ENCODE measurements at places on chromosomes 1 and 21. TPM values are rescaled to one million over a fixed set of nuclear protein-coding genes. Genes with fewer than 3 reads are reported as not detected.

DNA sequence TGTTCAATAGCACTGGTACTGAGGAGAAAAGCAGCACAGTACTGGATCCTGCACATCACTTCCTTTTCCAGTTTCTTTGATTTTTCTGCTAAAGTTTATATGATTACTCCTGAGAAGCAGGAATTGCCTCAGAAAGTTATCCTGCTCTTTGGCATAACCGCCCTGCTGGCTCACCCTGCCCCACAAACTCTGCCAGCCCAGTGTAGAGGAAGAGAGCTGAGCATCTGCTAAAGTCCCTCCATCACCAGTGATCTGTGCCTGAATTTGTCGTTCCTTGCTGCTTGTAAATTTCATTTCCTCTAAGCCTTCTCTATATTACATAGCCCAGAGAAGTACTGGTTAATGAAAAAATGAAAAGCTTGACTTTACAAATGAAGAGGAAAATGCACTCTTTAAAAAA lies 87.0 kb upstream of the C1orf21 start:
- DNase-seq, result no peak

DNA sequence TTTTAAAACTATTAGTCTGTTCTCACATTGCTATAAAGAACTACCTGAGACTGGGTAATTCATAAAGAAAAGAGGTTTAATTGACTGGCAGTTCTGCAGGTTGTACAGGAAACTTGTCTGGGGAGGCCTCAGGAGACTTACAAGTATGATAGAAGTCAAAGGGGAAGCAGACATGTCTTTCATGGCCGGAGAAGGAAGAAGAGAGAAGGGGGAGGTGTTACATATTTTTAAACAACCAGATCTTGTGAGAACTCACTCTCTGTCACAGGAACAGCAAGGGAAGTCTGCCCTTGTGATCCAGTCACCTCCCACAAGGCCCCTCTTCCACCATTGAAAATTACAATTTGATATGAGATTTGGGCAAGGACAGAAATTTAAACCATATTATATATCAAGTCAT lies 55.9 kb downstream of the CLIC4 start:
- no peak for DNase-seq

GRCh38 chr1:41025979-41026819 lies 4.7 kb upstream of the SLFNL1 start:
- DNase-seq, result no peak

DNA sequence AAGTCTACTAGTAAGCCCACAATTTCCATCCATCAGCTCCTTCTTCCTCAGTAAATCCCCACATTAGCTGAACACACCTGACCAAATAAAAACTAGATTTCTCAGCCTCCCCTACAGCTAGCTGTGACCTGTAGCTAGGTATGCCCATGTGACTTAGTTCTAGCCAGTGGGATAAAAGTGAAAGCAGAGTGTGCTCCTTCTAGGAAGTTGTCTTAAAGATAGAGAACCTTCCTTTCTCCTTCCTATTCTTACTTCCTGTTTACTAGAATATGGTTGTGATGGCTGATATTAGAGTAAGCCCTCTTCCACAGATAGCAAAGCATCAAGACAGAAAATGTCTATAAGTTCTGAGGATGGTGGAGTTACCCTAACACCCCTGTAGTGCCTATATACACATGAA lies 67.0 kb downstream of the PIK3R3 start:
- DNase-seq, result no peak

- no peak for DNase-seq
Observed at GRCh38 chr1:236576004-236576403, 28.3 kb downstream of the HEATR1 start.

- peak; percentile 90 for DNase-seq
Observed at GRCh38 chr1:7667625-7668218, 103.4 kb upstream of the VAMP3 start.

DNA sequence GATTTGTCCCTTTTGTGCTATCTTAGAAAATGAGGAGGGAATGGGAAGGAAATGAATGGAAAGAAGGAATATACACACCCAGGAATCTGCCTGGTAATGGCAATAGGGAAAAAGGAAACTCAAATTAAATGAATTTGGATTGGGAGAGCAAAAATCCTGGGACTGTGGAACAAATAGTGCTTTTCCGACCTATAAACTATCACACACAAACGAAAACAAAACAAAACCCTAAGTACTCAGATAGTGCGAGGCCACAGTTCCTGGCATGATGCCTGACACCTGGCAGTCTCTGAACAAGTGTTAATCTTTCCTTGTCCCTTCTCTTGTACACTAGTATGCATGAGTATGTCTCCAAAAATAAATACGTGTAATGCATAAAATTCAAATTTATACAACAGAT lies 319.8 kb upstream of the SPAG17 start:
- no peak for DNase-seq

- no peak for DNase-seq
Observed at GRCh38 chr1:43757343-43758053, 50.2 kb downstream of the ST3GAL3 start.

DNA sequence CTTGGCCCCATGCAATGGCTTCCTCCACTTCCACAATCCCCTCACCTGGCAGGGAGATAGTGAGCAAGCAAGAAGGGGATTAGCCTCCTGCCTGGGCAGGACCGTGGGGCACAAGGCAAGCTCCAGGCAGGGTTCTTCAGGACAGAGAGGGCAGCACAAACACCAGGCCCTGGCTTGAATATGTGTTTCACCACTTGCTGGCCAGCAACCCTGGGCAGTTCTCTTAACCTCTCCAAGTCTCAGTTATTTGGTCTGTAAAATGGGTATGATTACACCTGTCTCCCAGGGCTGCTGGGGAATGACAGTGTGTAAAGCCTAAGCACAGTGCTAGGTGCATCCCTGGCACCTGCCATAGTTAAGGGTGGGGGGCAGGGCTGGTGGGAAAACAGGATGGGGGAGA lies 31.9 kb downstream of the H3-3A start:
- DNase-seq, result no peak

DNA sequence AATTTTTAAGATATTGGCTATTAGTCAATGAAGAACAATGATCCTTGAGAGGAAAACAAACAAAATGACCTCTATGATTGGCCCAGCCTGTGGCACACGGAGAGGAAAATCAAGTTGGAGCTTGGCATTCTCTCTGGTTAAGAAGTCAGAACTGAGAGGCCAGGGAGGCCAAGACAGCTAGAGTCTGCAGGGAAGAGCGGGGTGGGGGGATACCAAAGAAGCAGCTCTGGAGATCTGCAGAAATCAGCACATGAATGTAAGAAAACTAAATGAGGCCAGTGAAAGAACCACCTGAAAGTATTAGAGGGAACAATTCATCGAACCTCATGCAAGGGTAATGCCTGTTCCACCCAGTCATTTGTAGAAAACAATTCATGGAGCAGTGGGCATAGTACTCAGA lies 23.8 kb upstream of the C1orf115 start:
- no peak for DNase-seq

DNA sequence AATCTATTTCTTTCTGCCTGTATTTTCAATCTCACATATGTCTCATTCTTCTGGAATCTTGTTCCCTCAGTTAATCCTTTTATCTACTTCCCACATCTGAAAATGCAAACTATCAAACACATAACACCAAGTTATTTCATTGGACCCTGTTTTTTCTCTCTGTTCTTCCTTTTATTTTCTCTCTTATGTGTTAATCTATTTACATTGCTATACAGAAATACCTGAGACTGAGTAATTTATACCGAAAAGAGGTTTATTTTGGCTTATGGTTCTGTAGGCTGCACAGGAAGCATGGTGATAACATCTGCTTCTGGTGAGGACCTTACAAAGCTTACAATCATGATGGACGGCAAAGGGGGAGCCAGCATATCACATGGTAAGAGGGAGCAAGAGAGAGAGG lies 247.6 kb downstream of the TGFB2 start:
- no peak for DNase-seq

- no peak for DNase-seq
Observed at GRCh38 chr1:23290836-23291565, 53.1 kb downstream of the HNRNPR start.

- no peak for DNase-seq
Observed at GRCh38 chr1:110668549-110668948, 6.2 kb downstream of the KCNA3 start.

DNA sequence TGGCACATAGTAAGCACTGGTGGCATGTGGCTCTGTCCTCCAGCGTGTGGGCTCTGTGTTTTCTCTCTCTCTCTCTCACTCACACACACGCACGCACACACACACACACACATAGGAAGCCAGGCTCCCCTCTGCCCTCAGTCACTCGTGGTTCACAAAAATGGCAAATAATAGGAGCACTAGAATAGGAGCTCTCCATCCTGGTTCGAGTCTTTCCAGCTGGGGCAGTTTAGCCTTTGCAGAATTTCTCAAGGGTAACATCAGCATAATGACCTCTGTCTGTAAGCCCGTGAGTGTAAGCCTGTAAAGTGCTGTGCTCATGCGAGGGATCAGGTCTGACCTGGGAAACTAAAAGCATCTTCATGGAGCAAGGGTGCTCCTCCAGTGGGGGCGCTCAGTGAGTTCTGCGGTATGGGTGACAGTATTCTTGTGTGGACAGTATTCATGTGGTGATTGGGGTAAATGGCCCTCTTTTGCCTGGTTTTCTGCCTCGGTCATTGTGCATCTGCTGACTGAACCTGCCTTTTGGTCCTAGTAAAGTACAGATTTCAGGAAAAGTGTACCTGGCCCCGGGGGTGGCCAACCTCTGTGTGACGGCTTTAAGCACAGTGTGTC lies 842 bp upstream of the ZC3H12A start:
- DNase-seq, result no peak

DNA sequence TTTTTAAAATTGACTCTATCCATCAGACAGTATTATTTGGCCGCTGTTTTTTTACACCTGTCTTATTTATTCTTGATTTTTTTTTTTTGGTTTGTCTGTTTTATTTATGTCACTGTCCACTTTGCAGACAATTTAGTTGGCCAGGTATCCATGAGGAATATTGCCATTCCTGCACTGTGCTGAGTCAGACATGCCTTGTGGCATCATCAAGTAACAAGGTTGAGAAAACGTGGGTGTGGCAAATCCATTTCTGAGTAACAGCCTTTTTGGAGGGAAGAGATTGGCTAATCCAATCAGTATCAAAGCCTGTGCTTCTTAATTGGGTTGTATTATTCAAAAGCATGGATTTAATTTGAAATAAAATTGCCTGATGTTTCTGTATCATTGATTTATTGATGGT lies 463.1 kb downstream of the USP25 start:
- no peak for DNase-seq

DNA sequence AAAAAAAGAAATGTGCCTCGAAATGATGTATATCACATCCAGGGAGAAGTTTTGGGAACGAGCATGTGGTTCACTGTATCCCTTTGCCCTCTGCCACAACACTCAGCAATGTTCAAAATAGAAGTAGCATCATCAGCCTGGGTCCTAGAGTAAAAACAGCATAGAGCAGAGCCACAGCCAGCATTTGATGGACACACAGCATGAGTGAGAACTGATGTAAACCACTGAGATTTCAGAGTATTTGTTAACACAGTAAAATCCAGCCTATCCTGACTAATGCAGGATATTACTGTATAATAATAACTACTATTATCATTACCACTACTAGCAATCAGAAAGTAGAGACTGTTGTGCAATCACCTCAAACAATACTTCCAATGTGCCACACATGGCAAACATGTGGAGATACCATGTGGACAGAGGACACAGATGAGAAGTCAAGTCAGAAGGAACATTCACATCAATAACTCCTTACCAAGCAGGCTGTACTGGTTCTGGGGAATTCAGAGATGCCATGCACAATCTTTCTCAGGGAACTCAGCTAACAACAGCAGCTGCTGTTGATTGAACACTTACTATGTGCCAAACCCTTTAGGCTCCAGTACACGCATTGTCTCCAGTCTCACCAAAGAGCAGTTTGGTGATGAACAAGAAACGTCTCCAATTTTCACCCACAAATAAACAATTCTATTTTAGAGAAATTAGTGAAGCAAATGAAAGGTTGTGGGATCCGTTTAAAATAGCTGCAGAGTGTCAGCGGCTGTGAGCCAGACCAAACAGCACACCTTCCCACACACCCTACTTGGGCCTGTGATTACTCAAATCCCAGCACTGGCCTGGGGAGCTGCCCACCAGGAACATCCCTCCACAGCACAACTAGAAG lies 16.6 kb upstream of the GFI1 start:
- DNase-seq, result no peak

DNA sequence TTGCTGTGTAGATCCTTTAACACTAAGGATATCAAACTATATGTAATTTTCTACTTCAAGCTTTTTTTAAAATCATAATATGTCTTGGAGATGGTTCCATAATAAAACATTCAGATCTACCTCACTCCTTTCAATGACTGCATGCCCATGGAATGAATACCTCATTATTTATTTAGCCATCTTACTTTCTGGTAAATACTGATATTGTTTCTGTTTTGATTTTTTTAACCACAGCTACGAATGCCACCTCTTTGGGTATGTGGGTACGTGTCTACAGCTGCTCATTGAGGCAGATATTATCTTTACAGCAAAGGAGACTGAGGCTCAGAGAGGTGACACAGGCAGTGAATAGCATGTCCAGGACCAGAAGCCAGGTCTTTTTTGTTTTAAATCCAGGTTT lies 215.7 kb downstream of the ST6GALNAC3 start:
- DNase-seq, result no peak

GRCh38 chr1:26874896-26875295 lies 11.9 kb downstream of the SFN start:
- DNase-seq, result no peak

- no peak for DNase-seq
Observed at GRCh38 chr1:66294707-66295370, 239.1 kb upstream of the SGIP1 start.

Gene FAM3B
- 4.0 TPM for total RNA-seq

Gene LIX1L
- total RNA-seq, result 5.9 TPM

Gene PEX19
- total RNA-seq, result 92.7 TPM

Gene HLX
- 0.88 TPM for total RNA-seq

Gene OR2AK2
- not detected for total RNA-seq

Gene FOXD3
- total RNA-seq, result 26.1 TPM
